ENCODE measurements at places on chromosomes 7 and 10. TPM values are rescaled to one million over a fixed set of nuclear protein-coding genes. Genes with fewer than 3 reads are reported as not detected.

PRSS37 gene
- total RNA-seq = not detected

LIPF gene
- not detected for total RNA-seq

DYNC1I1 gene
- not detected for total RNA-seq

EXOC6 gene
- 9.5 TPM for total RNA-seq

LIPN gene
- total RNA-seq = not detected

RPP30 gene
- 50.3 TPM for total RNA-seq

FRAT2 gene
- 5.8 TPM for total RNA-seq

SEMA3C gene
- 63.0 TPM for total RNA-seq

CTAGE8 gene
- not detected for total RNA-seq

All from A549 treated with ZK216348 at 1 μM for 4 hours (cell line).